Myocyte (in vitro differentiated cells): ENCODE measurements at places on chromosomes 2 and 18. TPM values are rescaled to one million over a fixed set of nuclear protein-coding genes. Genes with fewer than 3 reads are reported as not detected.

OSBPL1A gene
- 15.1 and 19.5 TPM in 2 replicates for total RNA-seq

FTCDNL1 gene
- 0.80 and 2.8 TPM in 2 replicates for total RNA-seq

LHCGR gene
- not detected in 2 replicates for total RNA-seq

SP140 gene
- total RNA-seq: 0.42 and 0.80 TPM in 2 replicates

MYL1 gene
- 391 and 635 TPM in 2 replicates for total RNA-seq

SFTPB gene
- total RNA-seq: not detected in 2 replicates

GPATCH11 gene
- 8.6 and 8.8 TPM in 2 replicates for total RNA-seq

ABCA12 gene
- 0.05 and 0.10 TPM in 2 replicates for total RNA-seq
